CD4-positive, alpha-beta memory T cell (primary cell): ENCODE measurements at places on chromosomes 3 and 15. TPM values are rescaled to one million over a fixed set of nuclear protein-coding genes. Genes with fewer than 3 reads are reported as not detected.
A peak's percentile ranks its signal among the peaks of the same experiment; 100 is the strongest.

DNA sequence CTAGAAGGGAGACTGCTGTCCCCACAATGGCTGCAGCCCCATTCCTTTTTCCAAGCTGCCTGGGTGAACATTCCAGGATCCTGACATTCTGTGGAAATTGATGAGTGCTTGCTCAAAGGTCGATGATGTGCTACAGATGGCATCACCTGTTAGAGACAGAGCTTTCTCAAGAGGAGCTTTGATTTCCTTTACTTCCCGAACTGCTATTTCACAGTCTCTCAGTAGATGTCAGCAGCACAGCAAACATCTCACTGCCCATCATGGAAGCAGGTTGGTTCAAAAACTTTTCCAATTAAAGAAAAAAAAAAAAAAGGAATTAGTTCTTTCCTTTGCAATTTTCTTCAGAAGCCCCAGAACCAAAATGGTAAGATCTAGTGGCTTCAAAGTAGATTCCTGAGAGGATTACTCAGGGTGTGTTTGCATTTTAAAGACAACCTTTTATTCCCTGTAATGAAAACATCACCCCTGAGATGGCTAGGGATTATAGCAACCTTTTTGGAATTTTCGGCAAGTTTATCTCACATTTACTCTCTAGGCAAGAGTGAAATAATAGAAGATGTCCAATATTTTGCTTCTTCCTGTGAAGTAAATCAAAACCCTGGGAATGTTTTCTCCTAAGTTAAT, 44.8 kb downstream of the POLR2M start:
- no peak for DNase-seq

DNA sequence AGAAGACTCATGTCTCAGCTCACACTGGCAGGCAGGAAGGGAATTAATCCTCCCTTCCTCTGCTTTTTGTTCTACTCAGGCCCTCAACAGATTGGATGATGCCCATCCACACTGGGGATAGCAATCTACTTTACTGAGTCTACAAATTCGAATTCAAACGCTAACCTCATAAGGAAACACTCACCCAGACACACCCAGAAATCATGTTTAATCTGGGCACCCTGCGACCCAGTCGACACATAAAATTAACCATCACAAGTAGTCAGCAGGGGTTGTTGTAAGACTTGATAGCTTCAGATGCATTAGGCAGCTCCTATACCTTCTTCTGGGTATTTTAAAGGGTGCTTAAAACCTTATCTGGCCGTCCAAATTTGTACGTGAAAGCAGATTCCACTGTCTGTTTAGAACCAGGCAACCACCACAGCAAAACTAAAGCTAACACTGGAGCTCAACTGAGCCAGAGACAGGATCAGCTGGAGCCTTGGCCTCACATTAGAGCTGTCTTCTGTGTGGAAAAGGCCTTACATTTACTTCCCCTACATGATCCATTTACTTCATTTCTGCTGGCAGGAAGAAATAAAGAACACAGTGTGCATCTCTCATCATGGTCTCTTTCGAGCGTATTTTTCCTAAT, 407.3 kb upstream of the PPP2R3A start:
- no peak for DNase-seq

DNA sequence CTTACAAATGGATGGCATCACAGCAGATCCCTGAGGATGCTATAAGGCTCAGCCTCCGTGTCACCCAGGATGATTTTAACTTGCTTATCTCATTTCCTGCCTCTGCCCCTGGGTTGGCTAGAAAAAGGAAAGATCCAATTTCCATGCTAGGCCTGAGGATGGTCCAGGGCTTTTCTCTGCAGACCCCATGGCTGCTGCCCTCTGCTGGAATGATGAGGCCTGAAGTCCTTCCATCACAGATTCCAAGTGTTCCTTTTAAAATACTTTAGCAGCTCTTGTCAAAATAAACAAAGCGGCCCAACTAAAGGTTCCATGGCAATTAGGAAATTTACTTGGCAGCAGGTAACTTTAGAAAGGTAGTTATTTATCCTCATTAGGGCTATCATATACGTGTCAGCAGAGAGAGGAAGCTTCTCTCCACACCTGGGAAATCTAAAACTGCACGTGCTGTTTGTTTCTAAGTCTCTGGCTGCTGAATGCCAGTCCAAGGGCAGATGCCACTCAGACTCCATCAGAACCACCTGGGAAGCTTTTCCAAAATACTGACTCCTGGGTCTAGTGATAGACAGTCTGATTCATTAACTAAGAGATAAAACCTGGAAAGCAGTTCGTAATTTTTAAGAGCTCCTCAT, 401.9 kb upstream of the IL12A start:
- DNase-seq = no peak

- DNase-seq = no peak
Observed at GRCh38 chr3:144054766-144055165, 83.1 kb downstream of the DIPK2A start.

DNA sequence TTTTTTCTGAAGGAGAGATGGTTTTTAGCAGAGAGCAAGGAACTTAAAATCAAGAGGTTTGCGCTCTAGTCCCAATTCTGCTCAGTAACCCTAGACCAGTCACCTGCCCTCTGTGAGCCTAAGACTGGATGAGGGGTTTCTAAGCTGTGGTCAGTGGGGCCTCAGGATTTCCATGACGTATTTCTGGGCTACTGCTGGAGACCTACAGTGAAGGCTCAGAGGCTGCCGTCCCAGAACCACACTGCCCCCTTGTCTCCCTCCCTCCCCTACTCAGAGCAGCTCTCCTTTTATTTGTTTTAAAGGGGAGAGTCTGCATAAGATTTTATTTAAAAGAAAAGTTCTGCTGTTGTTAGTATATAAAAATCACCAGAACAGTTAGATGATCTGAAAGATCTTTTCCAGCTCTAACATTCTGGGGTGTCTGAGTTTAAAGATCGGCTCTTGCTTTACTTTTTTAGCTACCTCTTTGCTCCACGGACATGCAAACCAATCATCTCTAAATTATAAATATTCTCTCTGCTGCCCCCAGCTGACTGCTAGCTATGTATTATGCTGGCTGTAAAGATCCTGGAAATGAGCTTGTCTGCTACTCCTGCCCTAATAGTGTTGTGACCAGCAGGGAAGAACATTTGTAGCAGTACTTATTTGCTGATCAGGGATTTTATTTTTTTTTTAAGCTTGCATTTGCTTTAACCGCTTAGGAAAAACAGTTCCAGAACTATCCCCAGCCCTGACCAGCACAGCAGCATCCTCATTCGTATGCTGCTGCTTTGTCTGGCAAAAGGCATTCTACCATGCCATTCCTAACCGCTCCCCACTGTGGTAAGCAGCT, 28.6 kb upstream of the NDUFB4 start:
- DNase-seq = no peak

- DNase-seq = peak; percentile 45
Observed at GRCh38 chr3:194395778-194396538, 3.1 kb downstream of the GP5 start.

DNA sequence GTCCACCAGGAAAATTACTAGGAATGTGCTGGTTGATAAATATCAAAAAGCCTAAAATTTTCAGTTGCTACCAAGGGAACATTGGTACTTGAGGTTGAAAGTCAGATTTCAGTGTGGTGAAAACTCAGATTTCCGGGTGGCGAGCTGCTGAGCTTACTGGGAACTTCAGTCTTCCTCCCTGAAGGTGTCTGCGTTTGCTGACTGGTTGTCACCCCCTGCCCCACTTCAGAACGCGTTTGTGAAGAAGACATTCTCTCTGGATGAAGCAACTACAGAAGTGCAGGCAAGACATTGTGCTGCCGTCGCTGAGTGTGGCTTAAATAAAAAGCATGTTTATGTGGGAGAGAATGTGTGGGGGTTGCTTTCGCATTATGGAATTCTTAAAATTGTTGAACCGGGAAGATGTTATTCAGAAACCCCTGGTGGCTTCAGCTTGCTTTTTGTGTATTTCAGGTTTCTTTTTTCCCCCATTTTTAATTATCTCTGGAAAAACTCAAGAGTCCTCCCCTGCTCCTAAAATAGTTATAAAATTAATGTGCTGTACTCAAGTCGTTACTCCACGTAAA, 7.1 kb downstream of the FAM81A start:
- no peak for DNase-seq

The BFSP2 gene
- not detected for total RNA-seq

The PLA2G4E gene
- total RNA-seq = not detected

The PCSK6 gene
- 0.41 TPM for total RNA-seq

DNA sequence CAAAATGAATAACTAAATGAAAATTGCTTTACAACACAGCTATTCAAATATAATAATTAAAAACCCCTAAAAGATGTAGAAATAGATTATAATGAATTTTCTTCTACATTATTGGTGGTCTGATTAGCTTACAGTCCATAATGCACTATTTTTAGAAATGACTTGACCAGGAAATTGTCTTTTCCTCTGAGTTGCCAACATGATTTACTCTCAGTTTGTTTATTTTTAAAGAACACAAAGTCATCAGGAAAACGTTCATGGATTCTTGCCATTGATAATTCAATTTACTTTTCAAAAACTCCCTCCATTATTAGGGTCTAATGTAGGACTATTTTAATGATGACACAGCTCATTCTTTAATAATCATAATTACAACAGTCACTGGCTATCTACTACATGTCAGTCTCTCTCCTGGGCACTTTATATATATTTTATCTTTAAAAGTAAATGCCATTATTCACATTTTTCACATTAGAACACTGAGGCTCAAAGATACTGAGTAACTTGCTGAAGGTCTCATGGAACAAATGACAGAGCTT, 1.1 kb downstream of the TM4SF18 start:
- DNase-seq = no peak

GRCh38 chr3:147371140-147371539, 35.2 kb downstream of the ZIC4 start:
- DNase-seq = no peak

- no peak for DNase-seq
Observed at GRCh38 chr3:43059456-43059855, 46.4 kb downstream of the POMGNT2 start.

The PLSCR4 gene
- not detected for total RNA-seq

DNA sequence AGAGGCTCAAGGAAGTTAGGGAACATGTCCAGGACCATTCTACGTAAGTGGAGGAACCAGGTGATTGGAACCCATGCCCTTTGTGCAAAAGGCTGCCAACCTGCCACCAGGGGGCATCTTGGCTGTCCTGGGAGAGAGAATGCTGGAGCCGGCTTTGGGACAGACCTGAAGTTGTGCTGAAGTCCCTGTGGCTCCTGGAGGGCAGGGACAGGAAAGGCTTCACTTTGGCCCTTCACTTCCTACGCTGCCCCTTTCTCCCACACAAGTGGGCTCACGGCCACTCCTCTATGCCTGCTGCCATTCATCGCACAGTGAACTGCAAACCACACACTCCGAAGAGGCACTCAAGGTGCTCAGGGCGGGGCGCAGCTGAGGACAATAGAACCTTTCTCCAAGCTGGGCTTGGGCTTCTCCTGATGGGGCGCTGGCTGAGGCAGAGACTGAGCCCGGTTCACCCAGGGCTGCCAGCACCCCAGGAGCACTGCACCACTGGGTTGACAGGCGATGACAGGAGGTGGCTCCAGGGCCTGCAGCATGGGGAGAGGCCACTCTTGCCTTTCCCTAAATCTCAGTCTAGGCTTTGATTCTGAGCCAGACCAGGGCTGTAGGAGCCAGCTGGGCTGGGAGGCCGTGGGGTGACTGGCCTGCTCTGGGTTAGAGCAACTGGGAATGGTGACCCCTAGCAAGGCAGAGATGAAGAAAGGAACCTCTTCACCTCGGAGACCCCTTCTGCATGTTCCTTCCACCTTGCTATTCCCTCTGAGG, 8.4 kb downstream of the SHF start:
- DNase-seq = peak; percentile 54

DNA sequence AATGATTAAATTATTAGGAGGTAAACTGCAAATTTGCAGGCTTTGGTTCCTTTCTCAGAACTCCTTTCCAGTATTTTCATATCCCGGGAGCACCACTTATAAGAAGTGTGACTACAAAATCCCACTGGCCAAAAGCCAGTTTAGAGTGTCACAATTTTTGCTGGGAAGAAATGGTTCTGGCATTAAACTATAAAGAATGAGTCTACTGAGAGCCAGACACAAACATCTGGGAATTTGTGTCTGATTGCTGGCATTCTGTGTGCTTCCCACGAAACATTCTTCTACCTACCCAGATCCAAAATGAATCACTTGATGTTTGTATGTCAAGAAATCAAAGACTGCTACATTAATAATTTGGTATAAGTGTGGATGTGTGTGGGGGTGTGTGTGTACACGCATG, 82.8 kb downstream of the DUT start:
- no peak for DNase-seq

DNA sequence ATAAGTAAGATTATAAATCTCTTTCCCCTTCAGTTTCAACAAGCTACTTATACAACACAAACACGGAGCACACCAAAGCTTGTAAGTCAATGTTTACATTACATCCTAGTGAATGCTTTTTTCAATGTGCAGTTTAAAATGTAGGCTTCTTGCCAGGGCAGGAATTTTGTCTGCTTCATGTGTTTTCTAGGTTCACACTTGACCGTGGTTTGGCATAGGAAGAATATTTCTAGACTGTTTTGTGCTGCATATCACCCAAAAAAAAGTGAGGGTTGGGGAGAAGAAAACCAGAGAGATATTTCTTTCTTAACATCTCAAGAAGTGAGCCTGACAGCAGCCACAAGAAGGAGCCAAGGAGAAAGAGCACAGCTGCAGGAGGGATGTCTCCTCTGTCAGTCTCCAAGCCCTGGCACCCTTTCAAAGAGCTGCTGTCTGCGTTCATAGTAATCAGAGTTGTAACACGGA, 255.8 kb downstream of the MEIS2 start:
- no peak for DNase-seq

The ACTR8 gene
- total RNA-seq = 37.7 TPM

The ALG1L2 gene
- 2.2 TPM for total RNA-seq

- DNase-seq = no peak
Observed at GRCh38 chr15:94041746-94042145, 189.6 kb upstream of the MCTP2 start.

The SOX2 gene
- total RNA-seq = not detected

GRCh38 chr3:17023006-17023664, 138.4 kb downstream of the PLCL2 start:
- DNase-seq = peak; percentile 26

The TMEM266 gene
- total RNA-seq = not detected

The LMCD1 gene
- 1.1 TPM for total RNA-seq
